ENCODE measurements at places on chromosomes 7 and 10.

- no peak for DNase-seq
Measured at GRCh38 chr10:124357561-124357885, 61.2 kb downstream of the OAT start.

GRCh38 chr10:19833170-19833824 is 17.1 kb downstream of the PLXDC2 start:
- DNase-seq, result no peak

DNA sequence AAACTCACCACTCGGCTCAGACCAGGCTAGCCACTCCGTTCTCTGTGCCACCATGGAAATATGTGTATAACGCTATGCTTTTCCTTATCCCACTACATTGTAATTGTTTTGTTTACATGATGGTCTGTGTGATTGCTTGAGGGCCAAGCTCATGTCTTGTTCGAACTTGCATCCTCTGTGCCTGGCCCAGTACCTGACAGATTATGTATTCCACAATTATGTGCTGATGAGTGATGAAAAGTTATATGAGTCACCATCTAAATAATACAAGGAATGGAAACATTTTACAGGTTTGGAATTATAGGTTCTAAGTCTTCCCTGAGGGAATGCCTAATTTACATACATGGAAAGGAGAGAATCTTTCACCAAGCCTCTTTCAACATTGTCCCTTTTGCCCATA is 137.4 kb downstream of the C7orf25 start:
- DNase-seq, result no peak

GRCh38 chr10:48543182-48543844 is 61.6 kb downstream of the ARHGAP22 start:
- no peak for DNase-seq

DNA sequence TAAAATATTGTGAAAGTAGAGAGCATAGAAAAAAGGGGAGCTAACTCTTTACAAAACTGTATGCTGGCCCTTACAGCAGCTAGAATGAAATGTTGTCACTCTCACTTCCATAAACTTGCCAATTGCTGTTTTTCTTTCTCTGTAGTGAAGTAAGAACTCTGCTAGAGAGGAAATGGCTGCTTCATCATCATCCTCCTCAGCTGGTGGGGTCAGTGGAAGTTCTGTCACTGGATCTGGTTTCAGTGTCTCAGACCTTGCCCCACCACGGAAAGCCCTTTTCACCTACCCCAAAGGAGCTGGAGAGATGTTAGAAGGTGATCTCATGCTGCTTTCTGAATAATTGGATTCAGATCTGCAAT is 7.6 kb upstream of the ASCC1 start:
- DNase-seq, result peak; percentile 20

DNA sequence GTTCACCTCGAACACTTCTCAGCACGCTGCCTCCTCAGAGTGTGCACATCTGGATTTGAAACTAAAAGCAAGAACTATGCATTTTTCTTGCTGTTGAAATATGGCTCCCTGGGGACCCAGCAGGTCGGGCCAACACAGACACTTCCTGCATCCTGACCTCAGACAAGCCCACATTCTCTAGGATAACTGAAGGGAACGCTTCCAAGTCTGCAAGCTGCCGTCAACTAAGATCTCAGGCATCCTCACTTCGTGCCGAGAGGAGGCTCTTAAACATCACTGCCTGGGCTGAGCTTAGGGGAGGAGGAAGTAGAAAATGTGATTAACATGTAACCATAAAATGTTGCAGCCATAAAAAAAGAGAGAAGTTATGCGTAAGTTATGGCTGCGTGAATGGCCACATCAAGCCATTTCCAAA is 65.5 kb downstream of the PYROXD2 start:
- DNase-seq, result peak; percentile 97

GRCh38 chr10:92567952-92568600 is 5.8 kb downstream of the IDE start:
- DNase-seq, result peak; percentile 68

GRCh38 chr7:157528785-157529341 is 192.1 kb downstream of the DNAJB6 start:
- no peak for DNase-seq

GRCh38 chr10:113911839-113912238 is 57.4 kb downstream of the NHLRC2 start:
- DNase-seq, result no peak

- DNase-seq, result no peak
Measured at GRCh38 chr10:16381083-16381482, 55.7 kb upstream of the PTER start.

- peak; percentile 93 for DNase-seq
Measured at GRCh38 chr7:3272691-3273141, 28.3 kb upstream of the SDK1 start.

- DNase-seq, result peak; percentile 45
Measured at GRCh38 chr7:43439631-43440401, 143.1 kb upstream of the STK17A start.

DNA sequence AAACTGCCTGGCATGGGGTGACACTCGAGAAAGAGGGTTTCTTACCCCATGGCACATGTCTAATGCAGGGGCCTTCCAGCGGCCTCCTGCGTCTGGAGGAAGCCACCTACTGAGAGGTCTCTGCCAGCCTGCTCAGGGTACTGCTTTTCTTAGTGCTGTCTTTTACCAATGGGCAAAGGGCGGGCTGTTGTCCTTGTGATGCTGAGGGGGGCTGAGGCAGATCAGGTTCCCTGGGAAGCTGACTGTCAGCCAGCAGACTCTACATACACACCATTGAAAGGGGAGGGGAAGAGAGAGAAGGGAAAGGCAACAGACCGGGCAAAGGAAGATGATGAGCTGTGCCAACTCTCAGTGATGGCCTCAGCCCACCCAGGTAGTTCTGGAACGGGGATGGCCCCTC is 48.7 kb downstream of the COL13A1 start:
- DNase-seq, result no peak

- DNase-seq, result no peak
Measured at GRCh38 chr10:82574081-82574480, 699.1 kb downstream of the NRG3 start.

DNA sequence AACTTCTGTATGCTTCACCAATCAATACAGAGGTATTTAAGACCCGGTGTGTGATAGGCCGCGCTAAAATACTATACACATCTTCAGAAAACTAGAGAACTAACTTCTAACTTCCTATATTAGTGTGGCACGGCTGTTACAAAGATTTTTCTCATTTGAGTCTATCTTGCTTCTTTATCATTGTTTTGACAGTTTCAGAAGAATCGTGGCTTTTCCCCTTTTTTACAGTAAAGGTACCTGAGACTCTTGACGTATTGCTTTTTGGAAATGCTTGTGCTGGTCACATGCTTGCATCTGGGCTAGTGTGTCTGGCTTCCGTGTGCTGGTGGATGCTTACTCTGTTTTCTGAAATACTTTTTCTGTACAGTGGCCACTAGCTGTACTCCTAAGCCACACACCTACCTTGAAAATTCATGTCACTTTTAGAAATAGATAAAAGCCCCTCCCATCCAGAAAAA is 12.7 kb downstream of the IKZF1 start:
- no peak for DNase-seq

- no peak for DNase-seq
Measured at GRCh38 chr7:94288096-94288495, 106.6 kb upstream of the COL1A2 start.

DNA sequence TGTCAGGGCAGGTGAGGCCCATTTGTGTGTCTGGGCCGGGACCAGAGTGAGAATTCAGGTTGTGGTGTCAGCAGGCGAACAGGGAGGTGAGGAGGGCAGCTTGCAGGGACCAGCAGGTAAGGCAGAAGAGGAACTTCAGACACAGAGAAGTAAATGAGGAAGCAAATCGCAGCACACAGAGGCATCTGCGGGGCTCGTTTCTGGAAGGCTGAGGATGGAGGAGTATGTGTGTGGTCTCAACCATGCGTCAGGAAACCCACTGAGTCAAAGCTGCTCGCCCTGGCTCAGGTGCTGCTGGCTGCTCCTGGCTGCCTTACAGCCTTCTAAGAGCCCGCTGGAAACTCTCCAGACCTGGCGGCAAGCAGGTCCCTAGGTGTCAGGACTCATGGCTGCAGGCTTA is 26.9 kb upstream of the PITRM1 start:
- DNase-seq, result no peak

DNA sequence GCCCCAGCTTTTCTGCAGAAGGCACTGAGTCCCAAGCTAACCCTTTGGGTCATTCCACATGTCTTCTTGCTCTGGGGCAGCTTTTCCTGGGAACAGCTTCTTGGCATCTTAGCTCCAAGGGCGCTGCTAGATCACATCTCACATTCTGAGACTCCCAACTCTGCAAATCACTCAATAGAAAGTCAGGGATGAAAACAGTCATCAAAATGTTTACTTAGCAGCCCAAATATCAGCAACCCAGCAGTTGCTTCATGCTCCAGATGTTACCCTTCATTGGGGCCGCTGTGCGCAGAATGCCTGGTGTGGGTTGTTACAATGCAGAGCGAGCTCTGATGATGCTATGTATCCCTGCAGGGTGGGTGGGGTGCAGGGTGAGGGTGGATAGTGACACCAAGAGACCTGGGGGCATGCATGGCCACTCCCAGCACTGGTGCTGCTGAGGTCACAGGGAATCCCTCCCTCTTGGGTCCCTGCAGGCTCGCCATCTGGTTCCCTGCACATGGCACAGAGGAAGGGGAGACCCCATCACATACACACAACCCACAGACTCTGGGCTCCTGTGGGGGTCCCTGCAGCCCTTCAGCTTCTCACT is 19.0 kb downstream of the WDFY4 start:
- DNase-seq, result no peak

DNA sequence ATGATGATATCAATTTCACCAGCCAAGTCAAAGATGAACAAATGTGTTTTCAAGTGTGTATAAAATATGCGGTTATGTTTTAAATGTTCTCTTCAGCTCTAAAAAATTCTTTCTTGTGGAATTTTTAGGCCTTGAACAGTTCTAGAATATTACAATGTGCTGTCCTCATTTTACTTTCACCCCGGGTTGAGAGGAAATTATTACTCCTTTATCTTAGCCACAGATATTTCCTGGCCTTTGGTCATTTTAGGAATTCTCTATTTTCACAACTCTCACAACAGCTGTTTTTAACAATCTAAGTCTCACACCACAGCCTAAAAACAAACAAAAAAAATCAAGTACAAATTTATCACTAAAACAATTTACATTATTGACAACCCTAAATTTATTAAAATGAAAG is 112.2 kb upstream of the HGF start:
- peak; percentile 18 for DNase-seq

DNA sequence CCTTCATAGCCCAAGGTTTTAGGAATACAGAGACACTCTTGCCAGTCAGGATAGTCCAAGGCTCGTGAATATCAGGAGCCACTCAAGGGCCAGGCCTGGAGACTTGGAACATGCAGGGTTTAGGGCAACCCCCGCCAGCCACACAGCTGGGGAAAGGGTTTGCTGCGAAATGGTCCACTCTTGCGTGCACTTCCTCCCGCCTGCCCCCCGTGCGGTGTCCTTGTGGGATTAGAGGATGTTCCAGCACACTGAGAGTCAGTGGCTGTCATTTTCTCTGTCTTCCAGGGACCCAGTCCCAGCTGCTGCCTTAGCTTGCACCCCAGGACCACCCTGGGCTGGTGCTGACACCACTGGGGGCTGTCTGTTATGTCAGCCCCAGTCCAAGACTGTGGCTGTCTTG is 38.5 kb downstream of the POR start:
- DNase-seq, result no peak

DNA sequence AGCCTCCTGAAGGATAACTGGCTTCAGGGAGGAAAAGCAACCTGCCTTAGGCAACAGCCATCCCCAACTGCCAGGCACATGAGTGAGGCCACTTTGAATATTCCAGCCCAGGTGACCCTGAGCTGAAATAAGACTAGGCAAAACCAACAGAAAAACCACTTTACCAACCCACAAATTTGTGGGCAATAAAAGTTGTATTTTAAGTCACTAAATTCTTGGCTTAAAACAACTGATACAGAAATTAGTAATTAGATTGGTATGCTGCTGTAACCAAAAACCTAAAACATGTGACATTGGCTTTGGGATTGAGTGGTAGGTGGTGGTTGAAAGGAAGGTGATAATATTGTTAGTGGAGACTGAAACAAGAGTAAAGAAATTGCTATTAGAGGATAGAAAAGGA is 39.9 kb downstream of the ABCB4 start:
- peak; percentile 56 for DNase-seq

Measured in astrocyte of the spinal cord (primary cell).